G401 (cell line): ENCODE measurements at places on chromosomes 12 and 14.
A peak's percentile ranks its signal among the peaks of the same experiment; 100 is the strongest.

GRCh38 chr12:109679501-109680263, 33.9 kb upstream of the FAM222A start:
- peak; percentile 53 for DNase-seq

- no peak for DNase-seq
Measured at GRCh38 chr12:97640826-97641225, 178.2 kb downstream of the RMST start.

- DNase-seq, result peak; percentile 95
Measured at GRCh38 chr14:99562856-99563748, 40.9 kb downstream of the CCDC85C start.

DNA sequence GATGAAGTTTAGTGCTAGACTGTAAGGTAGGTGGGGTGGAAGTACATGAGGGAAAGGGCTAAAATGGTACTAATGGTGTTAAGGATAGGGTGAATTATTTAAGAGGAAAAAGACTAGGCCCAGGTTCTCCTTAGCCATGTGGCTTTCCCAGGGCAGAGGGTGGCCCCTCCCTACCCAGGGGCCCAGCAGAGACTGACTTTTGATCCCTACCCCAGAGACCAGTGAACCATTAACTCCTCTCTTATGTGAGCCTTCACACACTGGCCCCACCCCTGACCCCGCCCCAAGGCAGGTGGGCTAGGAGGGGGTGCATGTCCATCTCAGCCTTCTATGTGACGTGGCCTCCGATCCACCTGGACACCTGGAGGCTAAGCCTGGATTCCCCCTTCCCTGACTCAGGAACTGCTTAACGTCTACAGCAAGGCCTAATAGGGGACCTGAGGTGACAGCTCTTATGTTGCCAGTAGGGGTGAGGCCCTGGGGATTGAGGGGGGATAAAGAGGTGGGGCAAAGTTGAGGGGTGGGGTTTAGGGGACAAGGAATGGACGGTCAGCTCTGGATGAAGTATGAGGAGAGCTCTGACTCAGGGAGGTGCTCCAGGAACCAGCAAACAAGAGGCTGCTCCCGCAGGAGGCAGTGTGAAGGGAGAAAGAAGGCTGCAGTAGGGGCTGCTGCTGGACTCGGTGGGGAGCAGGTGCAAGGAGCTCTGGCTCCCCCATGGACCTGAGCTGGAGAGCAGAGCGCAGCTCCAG, 757 bp downstream of the SLC39A5 start:
- DNase-seq, result no peak

DNA sequence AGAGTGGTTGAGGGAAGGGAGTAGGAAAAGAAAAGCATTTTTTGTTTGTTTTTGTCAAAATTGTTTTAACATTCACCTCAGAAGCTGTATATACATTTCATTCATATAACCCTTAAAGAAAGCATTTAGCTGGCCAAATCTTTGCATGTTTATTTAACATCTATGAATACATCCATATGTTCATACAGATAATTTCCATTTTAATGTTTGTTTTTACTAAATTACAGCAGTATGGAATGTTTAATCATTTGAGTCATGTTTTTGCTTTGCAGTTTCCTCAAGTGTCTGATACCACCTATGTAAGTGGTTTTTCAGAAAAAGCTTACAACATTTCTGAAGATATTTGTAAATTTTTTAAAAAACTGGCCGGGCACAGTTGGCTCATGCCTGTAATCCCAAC, 84.3 kb upstream of the ATF1 start:
- DNase-seq, result no peak

DNA sequence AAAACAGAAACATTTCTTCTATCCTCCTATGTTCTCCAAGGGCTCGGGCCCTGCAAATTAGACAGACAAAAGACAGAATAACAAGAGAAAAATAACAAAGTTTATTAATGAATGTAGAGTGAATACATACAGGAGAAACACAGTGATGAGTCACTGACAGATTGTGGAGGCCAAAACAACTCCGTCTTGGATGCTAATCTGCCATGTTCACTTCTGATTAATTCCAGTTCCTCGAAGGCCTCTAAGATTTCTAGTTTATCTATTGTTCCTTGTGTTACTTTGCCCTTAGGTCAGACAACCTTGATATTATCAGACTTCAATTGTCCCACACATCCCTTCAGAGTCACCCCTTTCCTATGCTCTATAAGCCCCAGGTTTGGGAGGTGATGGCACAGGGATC, 26.8 kb upstream of the NEDD1 start:
- no peak for DNase-seq

- no peak for DNase-seq
Measured at GRCh38 chr12:42213023-42213422, 25.0 kb downstream of the YAF2 start.

DNA sequence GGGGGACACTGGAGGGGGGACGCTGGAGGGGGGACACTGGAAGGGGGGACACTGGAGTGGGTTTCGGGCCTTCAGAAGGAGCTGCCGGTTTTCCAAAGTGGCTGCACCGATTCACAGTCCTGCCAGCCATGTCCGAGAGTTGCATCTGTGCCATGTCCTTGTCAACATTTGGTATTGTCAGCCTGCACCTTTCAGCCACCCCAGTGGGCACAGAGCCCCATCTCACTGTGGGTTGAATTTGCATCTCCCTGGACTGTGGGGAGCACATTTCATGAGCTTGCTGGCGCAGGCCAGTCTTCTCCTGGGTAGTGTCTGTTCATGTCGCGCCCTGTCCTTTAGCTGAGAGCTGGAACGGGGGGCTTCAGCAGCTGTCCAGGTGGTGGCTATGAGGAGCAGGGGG, 72.7 kb downstream of the GALNT9 start:
- DNase-seq, result no peak

DNA sequence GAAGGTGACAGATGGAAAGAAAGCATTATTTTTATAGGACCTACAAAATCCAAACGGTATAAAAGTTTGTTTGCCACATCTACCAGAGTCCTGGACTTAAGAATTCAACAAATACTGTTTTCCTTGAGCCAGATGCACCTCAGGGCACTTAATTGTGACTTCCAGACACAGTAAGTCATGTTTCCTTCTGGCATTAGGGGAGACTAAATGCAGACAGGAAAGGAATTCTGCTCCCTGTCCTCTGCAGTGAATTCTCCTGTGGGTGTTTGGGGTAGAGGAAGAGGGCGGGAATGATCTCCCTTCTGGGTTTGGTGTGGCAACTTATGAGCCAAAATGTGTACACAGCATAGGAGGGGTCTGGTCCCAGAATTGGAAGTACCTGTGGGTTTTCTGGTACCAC, 93.9 kb upstream of the ZDHHC17 start:
- no peak for DNase-seq

GRCh38 chr12:71158361-71158882, 623 bp upstream of the TSPAN8 start:
- DNase-seq, result no peak

GRCh38 chr12:49624921-49625577, 1.7 kb downstream of the PRPF40B start:
- peak; percentile 29 for DNase-seq

DNA sequence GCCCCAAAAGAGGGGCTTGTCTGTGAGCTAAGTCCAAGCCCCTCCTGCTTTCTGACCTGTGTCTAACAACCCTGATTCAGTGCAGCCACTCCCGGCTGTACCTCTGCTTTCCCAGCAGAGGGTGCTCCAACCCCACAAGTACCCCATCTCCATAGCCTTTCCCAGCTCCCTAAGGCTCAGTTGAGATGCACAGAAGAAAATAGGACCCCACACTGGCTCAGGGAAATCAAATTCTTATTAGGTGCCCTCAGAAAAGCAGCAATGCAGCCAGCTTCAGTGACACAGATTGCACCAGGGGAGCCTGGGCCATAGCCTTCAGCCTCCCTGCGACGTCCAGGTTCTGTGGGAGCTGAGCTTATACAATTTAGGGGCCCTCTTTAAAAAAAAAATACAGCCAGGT, 49.9 kb downstream of the LRRC74A start:
- peak; percentile 86 for DNase-seq

- DNase-seq, result no peak
Measured at GRCh38 chr12:30696486-30696885, 817 bp upstream of the IPO8 start.

DNA sequence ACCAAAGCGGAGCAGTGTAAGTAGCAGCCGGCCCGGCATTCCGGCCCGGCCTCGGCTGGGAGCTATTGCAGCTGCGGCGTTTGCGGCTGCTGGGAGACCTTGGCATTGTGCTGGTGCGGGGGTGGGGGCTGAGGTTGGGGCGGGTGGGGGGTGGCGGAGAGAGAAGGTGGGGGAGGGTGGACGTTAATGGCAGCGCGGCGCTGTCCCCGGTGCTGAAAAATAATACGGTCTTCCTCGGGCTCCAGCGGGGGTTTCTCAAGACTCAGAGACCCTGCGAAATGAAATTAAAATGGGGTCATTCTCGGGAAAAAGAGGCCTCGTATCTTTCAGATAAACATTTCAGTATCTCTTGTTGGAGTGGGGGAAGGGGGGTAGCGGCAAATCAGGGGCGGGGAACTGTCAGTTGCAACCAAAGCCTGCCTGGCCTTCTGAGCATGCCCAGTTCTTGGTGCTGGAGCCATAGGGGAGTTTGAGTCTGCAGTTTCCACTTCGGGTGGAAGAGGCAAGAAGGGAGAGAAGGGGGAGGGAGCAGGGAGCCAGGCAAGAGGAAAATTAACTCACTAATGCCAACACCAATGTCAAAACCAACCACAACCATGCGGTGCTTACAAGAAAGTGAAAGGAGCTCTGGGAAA, 414 bp downstream of the UNC79 start:
- peak; percentile 95 for DNase-seq

DNA sequence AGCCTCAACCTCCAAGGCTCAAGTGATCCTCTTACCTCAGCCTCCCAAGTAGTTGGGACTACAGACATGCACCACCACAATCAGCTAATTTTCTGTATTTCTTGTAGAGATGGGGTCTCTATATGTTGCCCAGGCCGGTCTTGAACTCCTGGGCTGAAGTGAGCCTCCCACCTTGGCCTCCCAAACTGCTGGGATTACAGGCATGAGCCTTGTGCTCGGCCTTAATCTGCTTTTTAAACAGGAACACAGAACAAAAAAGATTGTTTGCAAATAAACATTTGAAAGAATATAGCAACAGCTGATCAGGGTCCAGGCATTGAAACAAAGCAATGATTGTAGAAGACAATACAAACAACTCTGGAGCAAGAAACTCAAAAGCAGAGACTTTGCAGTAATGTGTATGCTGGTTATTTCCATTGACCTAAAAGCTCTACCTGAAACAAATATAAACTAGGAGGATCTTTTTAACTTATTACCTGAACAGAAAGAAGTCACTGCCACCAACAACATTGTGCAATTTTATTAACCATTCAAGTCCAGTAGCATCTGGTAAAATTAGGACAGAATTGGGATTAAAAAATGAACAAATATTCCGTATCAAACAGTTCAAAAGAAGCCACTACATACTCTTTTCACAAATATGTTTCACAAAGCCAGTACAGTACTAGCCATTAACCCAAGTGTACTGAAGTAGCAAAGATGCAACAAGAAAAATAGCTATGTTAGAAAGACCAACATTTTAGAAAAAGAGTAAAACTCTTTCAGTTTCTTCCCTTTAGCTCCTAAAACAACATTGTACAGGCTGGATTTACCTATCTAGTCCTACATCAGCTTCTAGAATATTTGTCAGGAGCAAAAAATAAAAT, 14.2 kb downstream of the AMN1 start:
- no peak for DNase-seq

DNA sequence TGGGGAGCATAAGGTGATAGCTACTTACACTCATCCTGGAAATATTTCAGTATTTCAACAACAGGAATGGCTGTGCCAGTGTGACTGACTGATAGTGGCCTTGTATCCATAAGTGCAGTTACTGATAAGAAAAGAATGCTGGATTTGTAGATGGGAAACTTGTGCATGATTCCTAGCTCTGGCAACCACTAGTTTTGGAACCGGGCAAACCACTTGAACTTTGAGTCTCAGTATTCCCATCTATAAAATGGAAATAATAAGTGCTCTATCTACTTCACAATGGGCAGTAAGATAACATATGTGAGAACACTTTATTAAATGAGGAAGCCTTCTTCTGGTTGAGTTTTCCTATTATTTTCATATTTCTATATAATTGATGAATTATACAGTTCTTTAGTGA, 77.2 kb downstream of the TPH2 start:
- DNase-seq, result no peak

DNA sequence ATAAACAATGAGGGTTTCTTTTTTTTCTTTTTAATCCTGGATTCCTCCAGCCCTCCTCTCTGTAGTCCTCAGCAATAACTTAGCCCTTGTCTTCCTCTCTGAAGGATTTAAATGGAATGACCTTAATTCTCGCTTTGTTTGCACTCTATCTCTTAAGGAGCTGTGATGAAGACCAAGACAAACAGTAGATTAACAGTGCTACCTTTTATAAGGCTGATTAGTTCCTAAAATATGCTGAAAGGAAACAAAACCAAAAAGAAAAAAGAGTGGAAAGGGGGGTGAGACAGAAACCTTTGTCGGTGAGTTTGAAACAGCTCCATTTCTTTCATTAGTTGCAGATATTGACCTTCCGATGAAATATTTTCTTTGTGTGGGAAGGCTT, 38.7 kb upstream of the PTCSC3 start:
- DNase-seq, result no peak

DNA sequence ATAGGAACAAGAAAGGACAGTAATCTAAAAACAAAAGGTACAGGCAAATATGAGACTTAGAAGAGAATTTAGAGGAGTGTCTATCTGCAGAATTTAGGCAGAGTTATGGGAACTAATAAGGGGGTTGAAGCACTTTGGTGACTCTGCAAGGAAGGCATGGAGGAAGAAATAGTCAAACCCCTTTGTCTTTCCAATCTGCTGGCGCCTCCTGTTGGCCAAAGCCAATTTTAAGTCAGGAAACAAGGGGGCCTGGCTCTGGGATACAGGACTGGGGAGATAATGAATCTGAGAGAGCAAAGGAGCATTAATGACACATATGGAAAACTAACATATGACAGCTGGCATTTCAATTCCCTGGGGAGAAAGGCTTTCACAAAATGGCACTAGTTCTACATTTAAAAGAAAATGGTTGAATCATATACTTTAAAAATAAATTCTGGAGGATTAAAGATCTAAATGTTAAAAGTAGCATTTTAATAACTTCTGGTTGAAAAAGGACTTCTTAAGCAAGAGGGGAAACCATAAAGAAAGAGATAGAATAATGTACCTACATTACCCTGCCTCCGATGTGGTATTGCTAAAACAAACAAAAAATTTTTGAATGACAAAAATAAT, 48.5 kb upstream of the CSRP2 start:
- peak; percentile 19 for DNase-seq

DNA sequence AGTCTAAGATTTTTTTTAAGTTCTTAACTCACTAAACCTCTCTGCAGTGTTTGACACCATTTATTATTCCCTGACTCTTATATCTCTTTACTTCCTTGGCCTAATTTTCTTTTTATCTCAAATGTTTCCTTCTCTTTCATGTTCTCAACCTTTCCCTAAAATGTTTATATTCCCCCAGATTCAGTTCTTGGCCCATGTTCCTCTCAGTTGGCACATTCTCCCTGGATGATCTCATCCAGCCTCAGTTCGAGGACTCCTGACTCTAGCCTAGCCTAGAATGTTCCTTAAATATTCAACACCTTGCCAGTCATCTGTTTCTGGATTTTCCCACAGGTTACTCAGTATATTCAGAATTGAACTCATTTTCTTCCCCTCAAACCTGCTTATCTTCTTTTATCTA, 81.3 kb downstream of the SCN8A start:
- peak; percentile 72 for DNase-seq
